Activated CD4-positive, alpha-beta T cell treated with anti-CD3 and anti-CD28 coated beads, Interleukin-2, Interleukin-6, amounts not matched to agents 100 ng/mL and 50 ng/mL, durations not matched to agents 16 hours and 8 hours (primary cell): ENCODE measurements at places on chromosomes 12 and 14.

DNA sequence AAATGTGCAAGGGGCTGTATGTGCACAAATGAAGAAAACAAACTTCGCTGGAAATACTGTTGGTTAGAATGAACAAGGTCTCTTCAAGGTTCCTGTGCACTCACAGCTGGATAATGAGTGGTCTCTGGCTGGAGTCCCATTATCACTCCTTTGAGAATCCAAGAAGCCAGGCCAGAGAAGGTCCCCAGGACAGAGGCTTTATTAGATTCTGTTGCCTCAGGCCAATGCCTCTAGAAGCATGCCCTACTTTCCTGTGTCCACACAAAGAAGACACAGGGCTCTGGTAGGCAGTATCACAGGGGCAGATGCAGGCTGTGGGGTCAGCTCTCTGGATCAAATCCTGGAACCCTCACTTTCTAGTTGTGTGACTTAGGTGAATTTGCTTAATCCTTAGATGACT, 384.7 kb downstream of the GRIN2B start:
- DNase-seq = no peak

DNA sequence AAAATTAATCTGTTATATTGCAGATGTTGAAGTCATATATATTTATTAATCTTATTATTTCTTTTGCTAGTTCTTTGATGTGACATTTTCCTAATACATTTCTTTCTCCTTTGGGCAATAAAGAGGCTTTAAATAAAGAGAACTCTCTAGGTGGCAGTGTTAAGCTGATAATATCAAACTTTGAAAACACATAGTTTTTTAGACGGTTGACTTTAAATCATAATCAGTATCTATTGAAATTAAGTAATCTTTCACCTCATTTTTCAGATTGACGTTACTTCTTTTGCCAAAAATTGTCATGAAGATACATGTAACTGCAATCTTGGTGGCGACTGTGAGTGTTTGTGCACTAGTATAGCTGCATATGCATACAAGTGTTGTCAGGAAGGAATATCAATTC, 130.8 kb upstream of the PTPRQ start:
- DNase-seq = no peak

DNA sequence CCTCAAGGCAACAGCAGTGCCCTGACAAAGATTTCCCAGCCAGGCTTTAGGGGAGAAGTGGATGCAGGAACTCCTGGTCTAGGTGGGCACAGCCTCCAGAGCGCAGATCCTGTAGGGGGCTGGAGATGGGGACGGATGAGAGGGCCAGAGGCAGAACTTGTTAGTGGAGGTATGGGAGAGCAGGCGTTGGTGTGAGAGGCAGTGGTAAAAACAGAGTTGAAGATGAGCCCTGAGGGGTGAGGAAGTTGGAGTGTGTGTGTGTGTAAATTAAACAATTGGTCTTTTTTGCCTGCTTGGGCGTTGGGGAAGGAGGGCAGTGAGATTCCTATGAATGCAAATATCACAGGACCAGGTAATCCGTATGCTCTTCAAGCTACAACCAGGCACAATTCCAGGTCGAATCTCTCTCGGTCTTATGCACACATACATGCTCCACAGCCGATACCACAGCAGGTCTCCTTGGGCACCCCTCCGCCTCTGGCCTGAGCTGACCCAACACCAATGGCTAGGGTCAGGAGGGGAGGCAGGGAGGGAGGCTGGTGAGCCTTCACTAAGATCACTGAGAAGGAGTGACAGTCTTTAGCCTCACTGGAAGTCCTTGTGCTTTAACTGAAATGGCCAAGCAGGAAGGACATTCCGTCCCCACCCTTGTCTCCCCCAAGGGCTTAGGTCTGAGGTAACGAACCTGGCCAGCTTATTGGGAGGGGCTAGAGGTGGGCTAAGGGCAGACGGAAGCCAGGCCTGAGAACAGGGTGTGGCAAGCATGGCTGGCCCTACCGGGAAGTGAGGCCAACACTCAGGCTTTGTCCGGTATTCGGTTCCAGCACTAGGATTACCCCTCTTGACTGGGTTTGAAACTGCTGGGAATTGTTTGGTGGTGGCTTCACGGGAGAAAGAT, 1.5 kb upstream of the KRT7 start:
- DNase-seq = no peak

- DNase-seq = no peak
These were observed 31.5 kb downstream of the SCN8A start for GRCh38 chr12:51622564-51622963.

DNA sequence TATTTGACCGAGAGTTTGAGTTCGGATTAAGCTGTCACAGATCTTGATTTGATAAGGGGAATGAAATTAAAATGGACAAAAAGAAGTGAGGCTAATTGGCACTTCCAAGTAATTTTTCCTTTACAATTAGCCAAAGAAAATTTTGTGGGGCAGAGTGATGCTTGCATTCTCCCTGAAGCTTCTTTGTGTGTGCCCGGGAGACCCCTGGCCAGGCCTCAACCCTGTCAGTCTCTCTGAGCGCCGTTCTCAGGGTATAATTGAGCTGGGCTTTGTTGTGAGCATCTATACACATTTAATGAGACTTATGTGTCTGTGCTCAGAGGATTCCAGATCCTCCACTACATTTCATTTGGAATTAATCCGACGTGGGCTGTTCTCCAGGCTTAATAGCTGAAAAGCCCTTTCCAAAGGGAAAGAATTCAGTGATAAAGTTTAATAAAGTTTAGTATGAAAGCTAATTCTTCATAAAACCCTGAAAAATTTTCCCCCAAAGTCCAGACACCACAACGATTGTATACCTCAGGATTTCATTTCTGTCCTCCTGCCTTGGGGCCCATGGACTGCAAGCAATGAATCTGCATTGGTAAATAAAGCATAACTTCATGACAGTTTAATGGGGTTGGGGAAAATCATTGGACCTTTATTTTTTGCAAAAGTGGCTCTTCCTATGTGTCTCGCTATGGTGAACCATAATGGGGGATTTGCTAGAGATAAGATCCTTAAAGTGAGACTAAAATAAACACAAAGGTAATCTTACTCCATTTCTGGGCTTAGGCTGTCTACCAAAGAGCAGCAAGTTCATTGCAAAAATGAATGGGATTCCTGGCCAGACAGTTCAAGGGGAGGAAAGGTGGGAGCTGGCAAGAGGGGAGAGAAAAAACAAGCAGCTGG, 292.6 kb downstream of the C12orf75 start:
- no peak for DNase-seq

GRCh38 chr14:61472011-61472672, 150.8 kb downstream of the PRKCH start:
- DNase-seq = peak; percentile 87

GRCh38 chr12:68963856-68964745, 31.1 kb upstream of the CPM start:
- DNase-seq = no peak

GRCh38 chr12:124039276-124039675, 66.3 kb downstream of the ZNF664 start:
- no peak for DNase-seq

DNA sequence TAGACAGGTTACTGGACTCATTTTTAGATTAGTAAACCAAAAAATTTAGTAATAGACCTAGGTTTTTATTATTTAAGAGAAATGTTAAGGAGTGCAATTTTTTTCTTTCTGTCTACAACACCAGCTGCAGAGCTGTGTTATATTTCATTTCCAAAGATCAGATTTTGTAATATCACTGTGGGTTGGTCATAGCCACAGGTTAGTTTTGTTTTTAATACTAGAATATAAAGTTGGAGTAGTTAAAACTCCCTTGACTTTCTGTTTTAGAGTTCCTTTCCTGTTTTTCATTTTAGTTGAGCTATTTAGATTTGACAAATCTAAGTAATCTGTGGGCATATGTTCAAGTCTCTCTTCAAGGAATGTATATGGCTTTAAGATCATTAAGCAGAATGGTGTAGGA, 30.7 kb upstream of the GARIN2 start:
- DNase-seq = peak; percentile 66

GRCh38 chr12:8698132-8698851, 501 bp downstream of the RIMKLB start:
- no peak for DNase-seq

DNA sequence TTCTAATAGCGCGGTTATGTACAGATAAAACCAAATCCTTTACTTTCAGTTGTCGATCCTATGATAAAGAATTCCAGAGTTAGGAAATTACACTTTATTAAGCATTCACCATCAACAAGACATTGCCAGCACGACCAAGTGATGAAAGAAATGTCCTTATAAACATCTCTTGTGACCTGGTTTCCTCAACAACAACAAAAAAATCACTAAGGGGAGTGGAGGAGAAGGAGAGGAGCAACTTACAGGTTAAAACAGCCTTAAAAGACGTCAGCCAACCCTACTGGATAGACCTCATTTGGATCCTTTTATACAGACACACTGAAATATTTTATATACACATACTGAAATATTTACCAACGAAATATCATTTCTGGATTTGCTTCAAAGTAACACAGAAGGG, 22.8 kb downstream of the SART3 start:
- no peak for DNase-seq

DNA sequence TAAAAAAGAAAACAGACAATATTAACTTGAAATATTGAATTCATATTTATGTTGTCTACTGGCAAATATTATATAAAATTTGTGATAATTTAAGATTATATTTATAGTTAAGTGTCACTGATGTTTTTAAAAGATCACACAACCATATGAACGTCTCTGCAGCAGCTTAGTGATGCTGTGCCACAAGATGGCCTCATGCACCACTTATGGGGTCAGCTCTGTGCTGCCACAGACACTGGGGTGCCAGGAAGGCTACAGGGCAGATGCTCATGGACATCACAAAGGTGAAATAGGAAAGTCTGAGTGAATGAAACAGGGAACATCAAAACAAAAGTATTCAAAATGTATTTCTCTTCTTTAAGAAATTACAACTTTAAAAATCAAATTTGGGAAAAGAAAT, 13.1 kb downstream of the ATXN3 start:
- no peak for DNase-seq

- no peak for DNase-seq
These were observed 99.8 kb upstream of the RESF1 start for GRCh38 chr12:31859232-31859977.

DNA sequence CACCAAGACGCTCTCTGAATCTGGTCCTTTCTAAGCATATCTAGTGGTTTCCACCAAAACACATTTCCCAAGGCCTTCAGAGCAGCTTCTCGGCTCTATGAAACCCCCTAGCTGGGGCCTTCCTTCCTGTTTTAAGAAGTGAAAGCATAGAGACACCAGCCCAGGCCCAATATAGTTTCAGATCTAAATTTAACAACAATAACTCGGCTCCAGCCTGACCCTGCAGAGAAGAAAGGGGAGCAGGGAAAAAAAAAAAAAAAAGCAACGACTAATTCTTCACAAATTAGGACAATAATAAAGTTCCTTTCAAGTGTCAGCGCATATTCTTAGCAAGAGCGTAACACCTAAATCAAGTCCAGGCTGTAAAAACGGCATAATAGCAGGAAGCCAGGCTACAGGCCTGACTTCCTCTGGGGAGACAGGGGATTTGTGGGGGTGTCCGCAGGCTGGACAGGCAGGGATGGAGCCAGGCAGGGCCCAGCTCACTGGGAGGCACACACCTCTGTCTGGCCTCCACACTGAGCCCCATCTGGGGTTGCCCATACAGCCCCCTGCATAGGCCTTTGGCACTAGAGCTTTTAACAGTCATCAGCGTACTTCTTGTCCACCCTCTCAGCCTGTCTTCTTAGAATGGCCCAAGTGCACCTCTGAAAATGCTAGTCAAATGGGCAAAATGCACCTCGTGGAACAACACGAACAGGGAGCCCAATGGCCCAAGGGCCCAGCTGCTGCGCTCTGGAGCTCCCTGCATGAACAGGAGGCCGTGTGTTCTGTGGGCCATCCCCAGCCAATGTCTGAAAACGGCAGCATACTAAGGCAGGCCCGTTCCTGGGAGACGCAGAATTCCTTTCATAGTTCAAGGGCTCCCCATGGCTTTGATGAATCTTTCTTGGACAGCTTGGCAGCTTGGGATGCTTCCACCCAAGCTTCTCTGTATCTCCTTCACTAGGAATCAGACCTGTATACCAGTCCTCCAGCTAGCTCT, 772.9 kb downstream of the MED13L start:
- DNase-seq = no peak

GRCh38 chr12:71521125-71521524, 81.5 kb downstream of the LGR5 start:
- no peak for DNase-seq

- DNase-seq = peak; percentile 20
These were observed 75.5 kb upstream of the CAND1 start for GRCh38 chr12:67193704-67194103.

DNA sequence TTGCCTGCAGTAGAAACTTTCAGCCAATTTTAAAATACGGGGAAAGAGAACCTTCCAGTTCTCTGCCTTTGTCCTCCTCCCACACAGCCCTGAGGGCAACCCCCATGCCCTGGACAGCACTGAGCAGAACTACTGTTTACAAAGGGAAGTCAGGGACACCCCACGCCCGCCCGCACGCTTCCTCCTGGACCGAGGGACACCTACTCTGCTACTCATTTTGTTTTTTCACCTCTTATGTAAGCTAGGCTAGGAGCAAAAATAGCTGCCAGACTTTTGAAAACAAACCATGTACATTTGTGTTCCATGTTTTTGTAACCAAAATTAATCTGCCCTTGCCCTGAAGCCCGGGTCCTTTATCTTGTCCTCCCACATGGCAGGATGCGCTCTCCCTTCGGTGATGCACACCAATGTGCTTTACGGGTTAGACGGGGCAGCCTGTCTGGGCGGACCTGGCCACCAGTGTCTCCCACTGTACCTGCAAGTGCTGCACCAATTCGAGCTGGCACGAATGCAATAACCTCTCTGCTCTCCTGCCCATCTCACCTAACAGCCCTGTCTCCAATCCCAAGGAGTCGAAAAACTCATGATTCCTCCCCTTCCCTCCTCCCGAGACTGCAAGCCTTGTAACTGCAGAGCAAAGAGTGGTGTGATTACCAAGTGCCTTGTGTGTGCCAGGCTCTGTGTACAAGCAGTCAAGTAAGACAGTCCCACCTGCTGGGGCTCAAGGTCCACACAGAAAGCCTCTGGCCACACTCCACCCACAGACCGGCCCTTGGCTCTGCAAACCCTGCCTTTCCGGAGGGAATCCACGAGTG, 85.2 kb downstream of the CCDC88C start:
- DNase-seq = no peak

DNA sequence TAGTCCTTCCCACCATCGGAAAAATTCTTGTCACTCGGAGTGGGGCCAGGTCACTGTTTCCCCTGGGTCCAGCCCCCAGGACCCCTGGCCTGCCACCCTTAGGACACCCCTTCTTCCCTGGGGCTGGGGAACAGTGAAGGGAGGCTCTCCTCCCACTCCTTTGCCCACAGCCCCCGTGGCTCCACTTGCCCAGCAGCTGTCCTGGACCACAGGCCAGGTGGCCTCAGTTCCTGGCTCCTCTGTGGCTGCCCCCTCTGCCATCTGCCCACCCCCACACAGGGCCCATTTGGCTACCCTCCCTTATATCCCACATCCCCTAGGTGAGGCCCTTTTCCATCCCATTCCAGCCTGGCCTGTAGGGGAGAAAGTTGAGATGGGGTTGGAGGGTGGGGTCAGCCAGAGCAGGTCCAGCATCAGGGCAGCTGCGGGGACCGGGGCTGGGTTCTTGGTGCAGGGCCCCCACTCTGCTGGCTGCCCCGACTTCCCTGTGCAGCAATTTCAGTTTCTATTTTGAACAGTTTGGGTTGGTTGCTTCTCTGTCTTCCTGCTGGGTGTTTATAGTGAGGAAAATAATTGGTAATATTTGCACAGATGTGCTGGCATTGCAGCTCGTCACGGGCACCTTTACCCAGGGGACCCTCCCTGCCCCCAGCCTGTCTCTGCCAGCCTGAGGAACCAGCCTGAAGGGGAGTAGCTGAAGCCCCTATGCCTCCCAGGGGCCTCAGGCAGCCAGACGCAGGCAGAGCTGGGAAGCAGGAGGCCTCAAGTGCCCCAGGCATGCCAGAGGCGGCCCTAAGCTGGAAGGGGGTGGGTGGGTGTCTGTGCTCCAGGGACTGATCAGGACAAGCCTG, 23.4 kb downstream of the SYNDIG1L start:
- no peak for DNase-seq
